ENCODE measurements at places on chromosomes 2 and 18.
A peak's percentile ranks its signal among the peaks of the same experiment; 100 is the strongest.

DNA sequence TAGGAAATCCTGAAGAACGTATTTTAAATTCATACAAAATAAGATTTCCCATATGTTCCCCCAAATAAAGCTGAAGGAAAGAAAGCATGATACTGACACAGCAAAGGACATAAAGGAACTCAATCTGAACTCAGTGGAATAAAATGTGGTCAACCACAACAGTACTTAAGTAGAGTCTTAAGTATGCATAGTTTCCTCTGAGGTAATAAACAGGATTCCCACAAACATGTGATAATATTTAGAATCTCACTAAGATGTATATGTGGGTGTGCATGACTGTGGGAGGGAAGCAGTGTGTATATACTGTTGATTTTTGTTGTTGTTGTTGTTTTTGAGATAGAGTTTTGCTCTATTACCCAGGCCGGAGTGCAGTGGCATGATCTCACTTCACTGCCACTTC lies 69.3 kb downstream of the NOL10 start:
- DNase-seq, result peak; percentile 29

DNA sequence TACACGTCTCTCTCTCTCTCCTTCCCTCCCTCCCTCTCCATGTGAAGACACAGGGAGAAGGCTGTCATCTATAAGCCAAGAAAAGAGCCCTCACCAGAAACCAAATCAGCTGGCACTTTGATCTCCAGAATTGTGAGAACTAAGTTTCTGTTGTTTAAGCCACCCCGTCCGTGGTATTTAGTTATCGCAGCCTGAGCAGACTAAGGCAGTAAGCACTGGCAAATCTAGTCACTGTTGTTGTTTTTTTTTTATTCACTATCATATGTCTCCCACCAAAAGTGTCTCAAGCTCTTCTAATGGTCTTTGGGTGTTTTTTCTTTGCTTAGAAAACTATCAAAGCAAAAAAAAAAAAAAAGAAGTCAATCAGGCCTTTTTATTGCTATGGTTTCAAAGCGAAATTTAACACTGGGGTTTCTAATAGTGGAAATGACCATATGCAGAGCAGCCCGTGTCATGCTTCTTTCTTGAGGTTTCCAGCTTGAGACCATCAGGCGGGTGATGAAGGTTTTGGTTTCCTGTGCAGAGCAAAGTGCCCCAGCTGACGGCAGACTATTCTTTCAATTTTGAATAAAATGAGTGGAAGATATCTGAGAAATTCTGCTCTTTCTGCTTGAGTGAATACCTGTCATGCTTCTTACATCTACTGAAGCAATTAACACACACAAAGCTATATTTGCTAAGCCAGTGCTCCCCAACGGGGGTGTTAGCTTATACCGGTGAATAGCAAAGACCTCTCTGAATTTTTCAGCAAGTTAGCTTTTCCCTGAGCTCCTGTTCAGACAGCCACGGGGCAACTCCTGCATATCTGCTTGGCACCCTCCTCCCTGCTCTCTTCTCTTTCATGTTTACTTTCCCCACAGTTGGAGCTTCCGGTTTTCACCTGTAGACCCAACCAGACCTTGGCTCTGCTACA lies 394.1 kb upstream of the ATP5MC3 start:
- peak; percentile 43 for DNase-seq

GRCh38 chr2:238391042-238391689 lies 35.6 kb upstream of the ASB1 start:
- no peak for DNase-seq

- DNase-seq, result no peak
These were observed 655.3 kb upstream of the FAM98A start for GRCh38 chr2:34254272-34254878.

DNA sequence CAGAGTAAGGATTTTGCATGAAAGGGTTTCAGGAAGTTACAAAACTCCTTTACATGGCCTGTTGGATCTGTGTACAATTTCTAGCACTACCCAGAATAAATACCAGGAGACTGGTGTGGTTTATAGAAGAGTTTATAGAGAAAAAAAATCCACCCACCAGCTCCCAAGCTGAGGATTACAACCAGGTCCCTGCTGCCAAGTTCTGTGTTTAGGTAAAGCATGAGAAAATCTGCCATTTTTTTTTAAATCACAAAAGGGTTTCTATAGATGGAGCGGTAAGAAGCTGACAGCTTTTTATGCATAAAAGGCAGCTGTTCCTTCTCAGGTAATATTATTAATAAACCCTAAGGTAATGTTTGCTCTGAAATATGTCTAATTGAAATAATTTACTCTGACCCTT lies 545.4 kb upstream of the ZEB2 start:
- DNase-seq, result no peak

- no peak for DNase-seq
These were observed 135.4 kb downstream of the PHLPP1 start for GRCh38 chr18:62850619-62851306.

DNA sequence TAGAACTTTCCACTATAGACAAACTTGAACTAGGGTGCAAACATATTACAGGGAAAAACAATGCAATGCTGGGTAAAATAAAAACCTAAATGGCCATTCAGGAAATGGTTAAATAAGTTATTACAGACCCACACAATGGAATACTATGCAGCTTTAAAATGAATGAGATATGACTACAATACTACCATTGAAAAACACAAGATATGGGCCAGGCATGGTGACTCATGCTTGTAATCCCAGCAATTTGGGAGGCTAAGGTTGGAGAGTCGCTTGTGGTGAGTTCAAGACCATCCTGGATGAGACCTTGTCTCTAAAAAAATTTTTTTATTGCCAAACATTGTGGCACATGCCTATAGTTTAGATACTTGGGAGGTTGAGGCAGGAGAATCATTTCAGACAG lies 6.8 kb downstream of the PECR start:
- no peak for DNase-seq

DNA sequence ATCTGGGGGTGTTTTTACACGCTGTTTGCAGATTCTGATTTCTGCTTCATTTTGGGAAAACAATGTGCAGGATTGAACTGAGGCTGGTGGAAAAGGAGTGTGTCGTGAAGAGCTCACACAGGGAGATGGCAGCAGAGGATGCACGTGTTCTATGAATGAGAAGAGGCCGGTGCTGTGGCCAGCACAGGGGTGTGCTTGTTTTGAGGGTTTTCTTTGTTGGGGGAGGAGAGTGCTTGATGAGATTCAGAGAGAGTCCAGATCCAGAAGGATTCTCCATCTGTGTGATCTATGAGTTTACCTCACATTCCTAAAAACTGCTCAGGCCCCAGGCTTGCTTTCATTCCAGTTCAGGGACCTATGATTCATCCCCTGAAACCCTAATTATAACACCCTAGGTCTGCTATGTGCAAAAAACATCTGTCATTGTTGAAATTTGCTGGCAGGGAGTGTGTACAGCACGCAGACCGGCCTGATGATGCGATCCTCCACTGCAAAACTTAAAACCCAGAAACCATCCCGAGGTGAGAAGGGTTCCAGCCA lies 12.1 kb downstream of the TGFA start:
- DNase-seq, result no peak

DNA sequence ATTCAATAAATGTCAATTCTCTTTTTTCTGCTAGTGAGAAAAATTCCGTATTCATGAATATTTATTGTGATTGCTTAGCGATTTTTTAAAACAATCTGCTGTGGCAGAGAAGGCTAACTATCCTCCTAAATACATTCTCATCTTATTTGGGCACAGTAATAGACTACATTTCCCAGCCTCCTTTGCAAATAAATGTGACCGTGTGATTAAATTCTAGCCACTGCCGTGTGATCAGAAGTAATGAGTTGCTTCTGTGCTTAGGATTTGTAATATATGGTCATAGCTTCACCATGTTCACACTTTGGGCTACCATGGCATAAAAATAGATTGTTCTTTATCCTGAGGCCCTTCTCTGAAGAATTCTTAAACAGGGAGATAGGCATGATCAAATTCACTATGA lies 179.6 kb downstream of the FAM124B start:
- DNase-seq, result no peak

DNA sequence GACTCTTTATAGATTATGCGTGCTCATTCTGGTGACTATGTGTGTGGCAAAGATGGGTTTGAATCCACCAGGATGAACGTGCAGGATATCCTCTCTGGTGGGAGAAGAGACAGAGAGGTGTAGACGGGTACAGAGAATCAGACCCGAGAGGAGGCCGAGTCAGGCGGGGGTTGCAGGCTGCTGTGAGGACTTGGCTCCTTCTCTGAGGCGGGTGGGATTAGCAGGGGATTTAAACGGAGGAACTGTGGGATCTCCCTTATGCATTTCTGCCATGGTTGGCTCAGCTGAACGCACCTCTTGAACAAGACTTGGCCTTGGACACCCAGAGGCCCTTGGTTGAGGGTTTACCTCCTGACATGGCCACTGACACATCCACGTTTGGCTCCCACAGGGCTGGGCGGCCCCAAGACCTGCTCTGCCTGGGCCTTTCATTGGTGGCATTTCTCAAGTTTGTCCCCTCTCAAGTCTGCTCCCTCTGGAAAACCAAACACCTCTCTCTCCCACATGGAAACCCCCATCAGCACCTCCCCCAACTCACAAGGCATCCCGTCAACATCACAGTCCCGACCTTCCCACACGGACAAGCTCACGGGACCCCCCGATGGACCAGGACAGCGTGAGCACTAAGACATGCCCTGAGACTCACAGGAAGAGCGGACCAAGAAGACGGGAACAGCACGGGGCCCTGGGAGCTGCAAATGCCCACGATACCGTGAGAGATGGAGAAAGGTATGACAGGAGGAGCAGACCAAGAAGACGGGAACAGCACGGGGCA lies 158.3 kb downstream of the RTP5 start:
- DNase-seq, result no peak
